ENCODE measurements at places on chromosomes 16 and 17.

- no peak for DNase-seq
These were observed 39.5 kb downstream of the SMARCE1 start for GRCh38 chr17:40608061-40608581.

DNA sequence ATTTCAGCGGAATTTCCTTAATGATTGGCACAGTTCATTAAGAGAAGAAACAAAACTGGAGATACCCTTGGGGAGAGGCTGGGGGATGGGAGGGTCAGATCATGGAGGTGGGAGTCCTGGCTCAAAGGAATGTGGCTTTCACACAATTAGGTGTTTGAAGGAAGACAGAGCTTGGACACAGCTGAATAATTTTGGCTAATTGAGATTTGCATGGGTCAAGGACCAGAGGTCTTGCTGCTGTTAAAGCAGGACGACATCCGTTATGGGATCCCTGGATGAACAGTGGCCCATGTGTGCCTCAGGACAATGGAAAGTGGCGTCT, 160.3 kb downstream of the HS3ST3B1 start:
- no peak for DNase-seq

- no peak for DNase-seq
These were observed 95.1 kb upstream of the CDH5 start for GRCh38 chr16:66271074-66272060.

DNA sequence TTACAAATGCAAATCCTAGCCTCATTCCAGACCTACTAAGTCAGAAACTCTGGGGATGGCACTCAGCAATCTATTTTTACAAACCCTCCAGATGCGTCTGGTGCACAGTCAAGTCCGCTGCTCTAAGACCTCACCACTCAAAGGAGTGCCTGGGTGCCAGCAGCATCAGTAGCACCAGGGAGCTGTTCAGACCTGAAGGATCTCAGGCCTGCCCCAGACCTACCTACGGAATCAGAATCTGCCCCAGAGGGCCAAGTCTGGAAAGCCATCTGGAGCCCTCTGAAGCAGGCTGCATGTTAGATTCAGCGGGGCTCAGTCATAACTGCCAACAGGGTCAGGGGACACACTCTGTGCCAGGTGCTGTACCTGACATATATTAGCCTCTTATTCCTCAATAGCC, 17.6 kb downstream of the MEOX1 start:
- no peak for DNase-seq

DNA sequence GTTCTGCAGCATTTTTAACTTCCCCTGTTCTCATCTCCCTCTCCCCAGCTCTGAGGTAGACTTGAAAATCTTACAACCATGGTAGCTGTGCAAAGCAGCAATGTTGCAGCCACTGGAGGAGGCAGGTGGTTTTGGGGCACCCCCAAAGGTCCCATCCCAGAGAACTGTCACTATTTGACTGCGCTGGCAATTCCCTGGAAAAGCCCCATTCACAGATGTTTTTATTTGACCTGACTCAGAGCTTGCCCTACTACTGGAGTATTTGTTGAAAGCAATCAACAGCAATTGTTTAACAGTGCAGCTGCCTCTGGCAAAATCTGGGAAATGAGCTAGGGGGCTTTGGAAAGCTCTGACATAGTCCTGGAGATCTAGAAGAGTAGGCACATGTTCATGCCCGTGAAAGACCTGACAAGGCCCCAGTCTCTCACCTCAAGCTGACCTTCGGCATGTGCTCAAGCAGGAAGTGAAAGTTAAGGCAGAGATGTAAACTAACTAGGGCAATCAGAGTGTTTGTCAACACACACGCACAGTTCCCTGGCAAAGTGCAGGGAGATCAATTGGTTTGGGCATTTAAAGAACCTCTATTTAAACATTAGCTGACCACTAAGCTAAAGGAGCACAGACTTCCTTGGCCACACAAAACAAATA, 19.7 kb upstream of the PIK3R5 start:
- DNase-seq = no peak

Data from SW 1271 (cell line).